ENCODE measurements at places on chromosomes 16 and 17.

DNA sequence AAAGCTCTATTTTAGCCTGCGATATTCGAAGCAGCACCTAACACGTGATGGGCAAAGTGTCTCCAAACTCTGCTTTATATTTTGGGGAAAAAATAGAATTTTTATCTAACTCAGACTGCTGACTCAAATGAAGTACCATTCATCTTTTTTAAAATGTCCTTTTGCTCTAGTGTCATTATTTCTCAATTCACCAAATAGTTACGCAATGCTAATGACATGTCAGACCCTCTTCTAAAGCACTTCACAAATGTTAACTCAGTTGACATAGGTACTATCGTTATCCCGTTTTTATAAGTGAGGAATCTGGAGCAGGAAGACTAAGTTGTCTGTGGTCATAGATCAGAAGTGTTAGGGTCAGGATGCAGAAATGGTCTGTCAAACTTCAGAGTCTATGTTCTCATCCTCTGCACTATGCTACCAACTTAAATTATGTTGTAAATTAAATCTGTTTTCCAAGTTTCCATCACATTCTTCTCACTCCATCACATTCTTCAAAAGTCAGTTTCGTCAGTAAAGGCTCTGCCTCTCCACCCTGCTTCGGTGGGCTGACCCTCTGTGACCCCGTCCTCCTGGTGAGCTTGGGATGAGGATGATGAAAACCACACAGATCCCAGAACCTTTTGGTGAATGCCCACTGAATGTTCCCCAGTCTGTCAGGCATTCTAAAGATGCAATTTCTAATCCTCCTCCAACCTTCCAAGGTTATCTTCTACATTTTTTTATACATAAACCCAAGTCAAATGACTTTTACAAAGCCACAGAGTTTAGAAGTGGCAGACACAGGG lies 102.8 kb downstream of the ADAMTS18 start:
- DNase-seq: no peak

DNA sequence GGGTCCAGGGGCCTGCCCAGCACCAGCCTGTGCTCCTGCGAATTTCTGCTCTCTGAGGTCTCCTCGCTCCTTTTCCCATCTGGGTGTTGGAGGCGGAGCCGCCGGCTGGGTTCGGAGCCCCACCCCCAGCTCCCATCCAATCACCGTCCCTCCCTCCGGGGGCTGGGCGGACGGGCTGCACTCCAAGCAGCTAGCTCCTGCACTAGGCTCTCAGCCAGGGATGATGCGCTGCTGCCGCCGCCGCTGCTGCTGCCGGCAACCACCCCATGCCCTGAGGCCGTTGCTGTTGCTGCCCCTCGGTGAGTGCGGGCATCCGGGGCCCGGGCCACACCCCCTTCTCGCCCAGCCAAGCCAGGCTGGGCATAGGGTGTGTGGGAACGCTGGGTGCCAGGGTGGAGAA lies at the start of gene NRN1L:
Gene NRN1L, plus strand, starts transcription at position 202 of the 400 bp plus-strand sequence. Its CDS starts 19 bp downstream, at position 221.
- DNase-seq: no peak

- DNase-seq: no peak
Observed at GRCh38 chr16:88368036-88368435, 14.7 kb upstream of the ZNF469 start.

- no peak for DNase-seq
Observed at GRCh38 chr16:2490190-2491105, 15.5 kb downstream of the TBC1D24 start.

GRCh38 chr16:54418903-54419302 lies 132.3 kb upstream of the IRX3 start:
- DNase-seq: no peak
